Hematopoietic multipotent progenitor cell treated with erythropoietin and hydrocortisone succinate and interleukin-3 and kit ligand, for 8 days (in vitro differentiated cells): ENCODE measurements at places on chromosomes 12 and 14.

DNA sequence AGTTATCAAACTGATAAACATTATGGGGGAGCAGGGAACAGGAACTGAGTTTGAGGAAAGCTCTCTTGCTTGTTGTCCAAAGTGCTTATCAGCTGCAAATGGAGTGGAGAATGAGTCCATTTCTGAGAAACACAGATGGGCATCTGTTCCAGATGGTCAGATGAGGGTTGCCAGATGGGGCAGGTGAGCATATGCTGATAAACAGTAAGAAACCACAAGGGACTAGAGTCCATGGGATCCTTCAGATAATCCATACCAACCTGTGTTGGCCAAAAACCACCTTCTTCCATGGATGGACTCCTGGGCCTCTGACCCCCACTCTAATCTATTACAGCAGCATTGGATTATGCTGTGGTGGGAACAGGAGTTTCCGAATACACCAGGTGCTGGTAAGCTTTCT lies 38.3 kb downstream of the GNS start:
- DNase-seq, result peak; percentile 87

- no peak for DNase-seq
Observed at GRCh38 chr14:99774556-99775307, 18.5 kb upstream of the EML1 start.

GRCh38 chr14:32494609-32495434 lies 165.7 kb downstream of the AKAP6 start:
- DNase-seq, result no peak

DNA sequence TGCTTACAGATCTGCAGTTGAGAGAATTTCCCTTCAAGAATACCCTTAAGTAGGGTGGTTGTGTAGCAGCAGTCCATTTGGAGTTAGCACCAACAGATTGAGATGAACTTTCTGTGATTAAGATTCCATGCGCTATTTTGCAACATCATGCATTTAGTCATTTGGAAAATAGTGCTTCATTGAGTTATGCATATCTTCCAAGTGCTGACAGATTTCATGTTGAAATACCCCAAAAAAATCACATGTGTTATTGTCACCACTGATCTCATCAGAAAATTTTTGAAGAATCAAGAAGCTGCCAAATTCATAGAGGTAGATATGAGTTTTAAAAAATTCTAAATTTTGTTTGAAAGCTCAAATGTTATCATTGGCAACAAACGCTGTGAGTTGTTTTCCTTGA lies 35.5 kb upstream of the OSBPL8 start:
- no peak for DNase-seq

- DNase-seq, result no peak
Observed at GRCh38 chr14:85416771-85417170, 113.2 kb upstream of the FLRT2 start.

GRCh38 chr12:46491548-46491947 lies 119.0 kb upstream of the SLC38A2 start:
- DNase-seq, result no peak

- no peak for DNase-seq
Observed at GRCh38 chr14:104106471-104106991, 21.0 kb downstream of the ASPG start.

DNA sequence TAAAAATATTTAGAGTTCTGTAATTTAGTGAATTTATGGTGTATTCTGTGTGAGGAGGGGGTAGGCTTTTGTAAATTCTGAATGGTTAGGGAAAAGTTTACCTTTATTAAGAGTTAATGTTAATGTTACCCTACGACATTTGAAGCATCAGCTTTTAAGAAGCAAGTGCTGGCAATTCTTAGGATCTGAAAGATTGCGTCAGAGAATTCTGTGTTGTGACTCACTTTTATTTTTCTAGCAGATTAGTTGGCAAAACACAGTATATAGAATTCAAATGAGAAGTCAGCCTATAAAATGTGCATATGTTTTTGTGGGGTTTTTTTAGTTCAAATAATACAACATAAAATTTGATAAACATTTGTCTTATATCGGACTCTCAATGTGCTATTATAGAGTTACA lies 97.6 kb downstream of the RAD52 start:
- no peak for DNase-seq

DNA sequence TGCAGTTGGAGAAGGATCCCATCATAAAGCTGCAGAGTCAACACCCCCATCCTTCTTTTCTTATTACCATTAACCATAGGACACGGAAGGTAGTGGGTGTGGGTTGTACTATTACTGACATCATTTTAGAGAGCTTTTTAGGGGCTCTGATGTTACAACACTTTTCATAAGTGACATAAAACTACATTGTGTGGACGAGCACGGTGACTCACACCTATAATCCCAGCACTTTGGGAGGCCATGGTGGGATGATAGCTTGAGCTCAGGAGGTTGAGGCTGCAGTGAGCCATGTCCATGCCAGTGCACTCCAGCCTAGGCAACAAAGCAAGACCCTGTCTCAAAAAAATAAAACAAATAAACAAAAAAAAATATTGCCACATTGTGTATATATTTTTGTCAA lies 167.1 kb downstream of the DUSP6 start:
- DNase-seq, result no peak

DNA sequence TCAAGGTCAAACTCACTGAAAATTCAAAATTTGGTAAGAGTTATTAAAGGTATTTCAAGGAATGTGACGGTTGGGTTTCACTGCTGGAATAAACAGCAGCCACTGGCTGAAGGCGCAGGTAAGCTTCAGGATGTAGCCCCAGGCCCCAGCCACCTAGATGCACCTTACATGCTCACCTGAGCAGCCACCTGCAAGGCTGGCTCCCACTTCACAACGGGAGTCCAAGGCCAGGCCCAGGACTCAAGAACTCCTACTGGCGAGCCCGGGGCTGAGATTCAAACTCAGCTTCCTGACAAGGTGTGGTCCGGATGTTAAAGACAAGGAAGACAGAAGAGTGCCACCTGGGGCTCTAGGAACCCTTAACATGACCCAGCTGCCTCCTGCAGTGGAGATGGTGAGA lies 78.4 kb downstream of the ITPK1 start:
- no peak for DNase-seq
